ENCODE measurements at places on chromosomes 13 and 19. TPM values are rescaled to one million over a fixed set of nuclear protein-coding genes. Genes with fewer than 3 reads are reported as not detected.

CD70 gene
- not detected for total RNA-seq

CRX gene
- not detected for total RNA-seq

ZNF296 gene
- 0.13 TPM for total RNA-seq

FFAR1 gene
- not detected for total RNA-seq

PRTN3 gene
- 0.62 TPM for total RNA-seq

ERICH6B gene
- total RNA-seq = not detected

ZNF846 gene
- 10.5 TPM for total RNA-seq

ZNF627 gene
- total RNA-seq = 6.4 TPM

KLK3 gene
- not detected for total RNA-seq

NOVA2 gene
- total RNA-seq = 5.9 TPM

KMT2B gene
- total RNA-seq = 19.9 TPM

GJA3 gene
- 25.9 TPM for total RNA-seq

POU2F2 gene
- total RNA-seq = 0.51 TPM

ITGBL1 gene
- 9.2 TPM for total RNA-seq

CTXN1 gene
- total RNA-seq = 0.24 TPM

NLRP4 gene
- not detected for total RNA-seq

SLC5A5 gene
- not detected for total RNA-seq

APLP1 gene
- 39.9 TPM for total RNA-seq

IFNL1 gene
- not detected for total RNA-seq

SYNGR4 gene
- total RNA-seq = not detected

CAMSAP3 gene
- not detected for total RNA-seq

WDR88 gene
- total RNA-seq = not detected

IGSF23 gene
- not detected for total RNA-seq

NFIX gene
- total RNA-seq = 123 TPM

KIR2DL3 gene
- total RNA-seq = not detected

B3GNT8 gene
- 3.9 TPM for total RNA-seq

LILRB4 gene
- total RNA-seq = 1.2 TPM
